ENCODE measurements at places on chromosomes 12 and 14. TPM values are rescaled to one million over a fixed set of nuclear protein-coding genes. Genes with fewer than 3 reads are reported as not detected.

DNA sequence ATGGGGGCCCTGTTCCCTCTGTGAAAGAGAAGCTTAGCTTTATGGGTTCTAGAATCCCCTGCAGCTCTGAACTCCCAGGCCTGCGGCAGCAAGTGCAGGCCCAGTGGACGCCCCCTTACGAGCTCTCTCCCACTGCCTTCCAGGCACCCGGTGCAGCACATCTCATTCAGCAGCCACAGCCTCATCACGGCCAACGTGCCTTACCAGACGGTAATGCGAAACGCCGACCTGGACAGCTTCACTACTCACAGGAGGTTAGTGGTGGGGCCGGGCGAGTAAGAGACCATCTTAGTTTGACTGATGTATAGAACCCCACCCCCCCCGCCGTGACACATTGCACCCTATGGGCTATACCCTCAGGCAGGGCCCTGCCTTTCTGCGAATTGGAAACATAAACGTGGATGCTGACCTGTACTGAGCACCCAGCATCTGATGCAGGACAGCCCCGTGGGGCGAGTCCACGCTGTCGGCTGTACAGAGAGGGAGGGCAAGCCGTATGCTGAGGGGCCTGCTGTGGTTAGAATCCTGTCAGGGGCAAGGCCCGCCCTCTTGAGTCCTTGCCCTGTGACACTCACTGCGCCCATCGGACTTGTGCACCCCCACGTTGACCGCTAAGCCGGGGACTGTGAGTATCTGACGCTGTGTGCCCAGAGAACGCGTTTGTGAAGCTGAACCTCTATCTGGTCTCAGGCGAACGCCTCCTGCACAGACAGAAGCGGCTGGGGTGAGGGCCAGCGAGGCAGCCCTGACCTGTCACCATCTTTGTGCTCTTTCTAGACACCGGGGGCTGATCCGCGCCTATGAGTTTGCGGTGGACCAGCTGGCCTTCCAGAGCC lies 71.7 kb downstream of the TESC start:
- H3K27me3 ChIP-seq = no peaks in the 10 kb centered on the region
- peaks cover 30% of the 10 kb centered on the region for H3K36me3 ChIP-seq
- no peak overlapping the region for H3K27ac ChIP-seq
- no peak overlapping the region for H3K4me3 ChIP-seq

GRCh38 chr14:95237121-95237957 lies 80.0 kb upstream of the DICER1 start:
- H3K27me3 ChIP-seq = no peaks in the 10 kb centered on the region
- DNase-seq = no peak

GRCh38 chr12:115823635-115824034 lies 453.9 kb downstream of the MED13L start:
- no peak overlapping the region for H3K4me3 ChIP-seq
- no peaks in the 10 kb centered on the region for H3K27me3 ChIP-seq
- no peaks in the 10 kb centered on the region for H3K36me3 ChIP-seq
- no peak for DNase-seq
- no peaks in the 10 kb centered on the region for H3K4me1 ChIP-seq

DNA sequence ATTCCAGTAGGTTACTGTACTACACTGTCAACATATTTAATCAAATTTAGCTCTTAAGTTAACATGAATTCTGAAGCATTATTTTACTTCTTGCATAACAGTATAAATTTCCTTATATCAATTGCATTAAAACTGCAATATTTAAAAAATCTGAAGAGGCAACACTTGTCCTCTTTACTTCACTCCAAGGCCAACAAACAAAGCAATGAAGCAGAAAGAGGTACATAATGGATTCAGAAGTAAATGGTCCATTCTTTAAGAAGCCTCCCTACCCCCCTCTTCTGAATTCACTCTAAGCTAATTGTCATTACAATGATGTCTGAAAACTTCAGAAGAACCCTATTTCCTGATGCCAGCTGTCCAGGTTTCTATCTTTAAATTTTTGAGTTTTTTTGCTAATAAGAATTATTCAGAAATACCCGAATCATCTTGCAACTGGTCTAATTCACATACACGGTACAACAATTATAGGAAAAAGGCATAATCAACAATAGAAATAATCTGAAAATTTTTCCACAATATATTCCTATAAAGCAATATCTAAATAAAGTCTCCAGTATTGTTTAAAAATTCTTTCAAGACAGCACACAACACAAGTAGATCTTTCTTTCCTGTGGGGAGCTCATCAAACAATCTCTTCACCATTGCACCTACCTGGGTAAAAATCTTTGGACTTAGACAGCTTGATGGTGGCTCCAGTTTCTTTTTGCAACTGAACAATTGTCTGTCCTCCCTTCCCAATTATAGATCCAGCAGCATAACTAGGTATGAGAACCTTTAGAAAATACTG lies 2.9 kb downstream of the NOVA1 start:
- no peak overlapping the region for H3K27ac ChIP-seq
- no peaks in the 10 kb centered on the region for H3K36me3 ChIP-seq
- H3K4me1 ChIP-seq = peaks cover 21% of the 10 kb centered on the region
- no peak for DNase-seq
- peaks cover 15% of the 10 kb centered on the region for H3K27me3 ChIP-seq

DNA sequence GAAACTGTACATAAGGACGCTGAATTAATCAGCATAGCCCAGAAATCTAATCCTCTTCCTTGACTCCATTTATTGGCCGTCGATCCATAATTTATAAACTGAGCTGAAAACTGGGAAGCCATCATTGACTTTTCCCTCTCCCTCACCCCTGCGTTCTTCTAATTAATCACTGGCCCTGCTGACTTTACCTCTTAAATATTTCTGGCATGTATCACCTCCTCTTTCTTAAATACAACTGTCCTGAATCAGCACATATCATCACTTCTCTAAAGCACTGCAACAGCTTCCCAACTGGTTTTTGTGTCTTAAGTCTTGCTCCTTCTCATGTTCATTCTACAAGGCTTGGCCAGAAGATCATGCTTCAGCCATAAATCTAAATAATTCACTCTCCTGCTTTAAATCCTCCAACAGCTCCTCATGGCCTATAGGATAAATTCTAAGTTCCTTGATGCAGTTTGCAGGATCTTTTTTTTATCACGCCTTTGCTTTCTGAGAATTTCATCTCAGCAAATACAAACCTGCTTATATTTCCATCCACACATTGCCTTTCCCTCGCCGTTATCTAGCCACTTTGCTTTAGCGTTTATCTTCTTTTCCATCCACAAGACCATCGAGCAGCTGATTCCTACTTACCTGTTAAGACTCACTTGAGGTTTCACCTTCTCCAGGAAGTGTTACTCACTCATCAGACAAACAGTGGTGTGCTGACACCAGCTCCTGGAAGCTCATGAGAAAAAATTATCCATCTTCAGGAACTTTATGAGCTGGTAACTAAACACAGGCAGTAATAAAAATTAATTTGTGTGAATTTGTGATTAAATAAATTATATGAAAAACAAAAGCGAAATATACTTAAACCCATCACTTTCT lies 295.6 kb upstream of the FLRT2 start:
- H3K4me3 ChIP-seq = no peak overlapping the region
- DNase-seq = no peak
- H3K27ac ChIP-seq = no peak overlapping the region
- H3K4me1 ChIP-seq = no peaks in the 10 kb centered on the region
- no peaks in the 10 kb centered on the region for H3K27me3 ChIP-seq

Gene KERA
- not detected for total RNA-seq

DNA sequence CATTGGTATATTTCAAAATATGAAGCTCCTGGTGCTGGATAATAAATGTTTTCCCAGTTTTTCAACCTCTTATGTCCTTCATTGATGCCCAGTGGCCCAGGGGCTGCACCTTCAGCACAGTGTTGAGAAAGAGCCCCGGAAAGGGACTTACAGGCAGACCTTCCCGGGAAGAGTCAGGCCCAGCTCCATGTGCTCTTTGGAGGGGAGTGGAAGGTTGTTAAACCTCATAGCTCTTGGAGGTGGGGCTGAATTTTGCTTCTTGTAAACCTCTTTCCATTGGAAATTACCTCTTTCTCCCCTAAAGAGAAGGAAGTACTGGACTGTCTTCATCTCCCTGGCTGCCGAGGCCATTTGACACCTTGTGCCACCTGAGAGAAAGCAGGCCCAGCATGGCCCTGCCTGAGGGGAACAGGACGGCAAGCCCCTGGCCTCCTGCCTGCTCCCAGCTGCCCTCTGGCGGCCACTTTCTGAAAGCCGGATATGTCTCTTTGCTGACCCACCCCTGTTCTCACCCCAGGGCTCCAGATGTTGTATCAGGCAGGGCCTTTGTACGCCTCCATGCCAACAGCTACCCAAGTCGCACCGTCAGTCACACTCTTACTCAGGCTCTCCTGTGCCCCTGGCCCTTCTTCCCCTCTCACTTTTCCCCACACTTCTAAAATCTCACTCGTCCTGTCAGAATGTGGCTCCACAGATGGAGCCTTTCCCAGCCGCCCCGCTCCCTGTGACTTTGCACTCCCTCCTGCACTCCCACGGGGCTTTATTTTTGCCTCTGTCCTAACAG lies 43.0 kb downstream of the EVL start:
- no peaks in the 10 kb centered on the region for H3K36me3 ChIP-seq
- peaks cover 13% of the 10 kb centered on the region for H3K4me1 ChIP-seq
- no peak overlapping the region for H3K4me3 ChIP-seq
- H3K27me3 ChIP-seq = no peaks in the 10 kb centered on the region

Gene TAS2R9
- not detected for total RNA-seq

Gene CCDC175
- not detected for total RNA-seq

GRCh38 chr14:35296545-35296944 lies 4.4 kb downstream of the PSMA6 start:
- no peaks in the 10 kb centered on the region for H3K36me3 ChIP-seq
- H3K27ac ChIP-seq = peak overlapping the region; percentile 38
- H3K4me1 ChIP-seq = peaks cover 21% of the 10 kb centered on the region
- no peak for DNase-seq
- H3K4me3 ChIP-seq = no peak overlapping the region

- H3K27me3 ChIP-seq = no peaks in the 10 kb centered on the region
- peaks cover 4% of the 10 kb centered on the region for H3K4me1 ChIP-seq
- DNase-seq = no peak
- H3K27ac ChIP-seq = no peak overlapping the region
These were observed 26.4 kb downstream of the DDHD1 start for GRCh38 chr14:53126731-53127130.

DNA sequence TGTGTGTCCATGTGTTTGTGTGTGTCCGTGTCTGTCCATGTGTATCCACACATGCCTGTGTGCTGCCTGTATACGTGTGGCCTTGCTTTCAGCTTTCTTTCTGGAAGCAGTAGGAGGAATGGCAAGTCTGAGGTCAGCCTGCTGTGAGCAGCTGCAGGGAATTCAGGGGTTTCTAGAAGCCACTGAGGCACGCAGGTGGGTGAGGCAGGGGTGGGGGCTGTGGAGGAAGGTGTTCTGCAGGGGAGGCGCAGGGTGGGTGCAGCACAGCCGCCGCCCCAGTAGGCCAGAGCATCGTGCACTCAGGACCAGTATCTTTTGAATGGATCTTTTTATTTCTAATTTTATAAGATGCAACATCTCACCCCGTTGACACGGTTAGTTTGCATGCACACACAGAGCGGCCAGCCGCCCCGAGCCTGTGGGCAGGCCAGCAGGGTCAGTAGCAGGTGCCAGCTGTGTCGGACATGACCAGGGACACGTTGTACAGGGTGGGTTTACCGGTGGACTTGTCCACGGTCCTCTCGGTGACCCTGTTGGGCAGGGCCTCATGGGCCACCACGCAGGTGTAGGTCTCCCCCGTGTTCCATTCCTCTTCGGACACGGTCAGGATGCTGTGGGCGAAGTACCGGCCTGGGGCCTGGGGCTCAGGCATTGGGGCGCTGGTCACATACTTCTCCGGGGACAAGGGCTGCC lies 327.7 kb downstream of the TMEM121 start:
- DNase-seq = no peak
- no peak overlapping the region for H3K4me3 ChIP-seq
- no peak overlapping the region for H3K27ac ChIP-seq
- H3K4me1 ChIP-seq = no peaks in the 10 kb centered on the region
- no peaks in the 10 kb centered on the region for H3K36me3 ChIP-seq

Gene CRACR2A
- not detected for total RNA-seq

DNA sequence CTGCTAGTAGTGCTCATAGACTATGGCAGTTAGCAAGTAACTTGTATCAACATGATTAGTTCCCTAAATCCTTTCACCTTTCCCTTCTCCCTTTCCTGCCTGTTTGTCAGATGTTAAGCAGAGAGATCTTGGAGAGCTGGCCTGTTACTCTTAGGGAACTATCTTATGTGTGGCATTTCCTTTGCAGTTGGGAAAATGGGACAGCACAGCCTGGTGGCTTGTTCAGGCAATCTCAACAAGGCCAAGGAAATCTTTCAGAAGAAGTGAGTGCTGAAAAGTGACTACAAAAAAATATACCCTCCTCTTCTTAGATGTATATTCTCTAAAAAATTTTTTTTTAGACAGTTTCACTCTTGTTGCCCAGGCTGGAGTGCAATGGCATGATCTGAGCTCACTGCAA lies 7.4 kb downstream of the PARP2 start:
- H3K27me3 ChIP-seq = no peaks in the 10 kb centered on the region
- H3K4me1 ChIP-seq = no peaks in the 10 kb centered on the region
- no peak overlapping the region for H3K4me3 ChIP-seq

Gene GPX2
- total RNA-seq = 0.33 TPM

Gene LRP1-AS
- not detected for total RNA-seq

DNA sequence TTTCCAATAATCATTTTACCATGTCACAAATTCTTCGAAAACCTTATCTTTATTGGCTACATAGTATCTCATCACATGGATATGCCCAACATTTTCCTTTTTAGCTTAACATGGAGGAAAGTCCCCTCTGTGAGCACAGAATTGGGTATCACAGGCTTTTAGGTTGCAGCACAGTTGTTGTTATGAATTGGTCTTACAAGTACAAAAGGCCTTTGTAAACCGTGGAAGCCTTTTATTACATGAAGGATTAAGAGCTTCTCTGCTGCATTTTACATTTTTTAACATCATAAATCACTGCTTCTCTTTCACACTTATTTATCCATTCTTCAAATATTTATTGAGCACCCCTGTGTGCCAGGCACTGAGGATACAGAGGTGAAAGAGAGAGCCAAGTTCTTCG lies 26.2 kb downstream of the UBE3B start:
- no peak overlapping the region for H3K4me3 ChIP-seq
- H3K27ac ChIP-seq = no peak overlapping the region
- no peak for DNase-seq
- no peaks in the 10 kb centered on the region for H3K27me3 ChIP-seq

Gene LRRC10
- total RNA-seq = not detected

DNA sequence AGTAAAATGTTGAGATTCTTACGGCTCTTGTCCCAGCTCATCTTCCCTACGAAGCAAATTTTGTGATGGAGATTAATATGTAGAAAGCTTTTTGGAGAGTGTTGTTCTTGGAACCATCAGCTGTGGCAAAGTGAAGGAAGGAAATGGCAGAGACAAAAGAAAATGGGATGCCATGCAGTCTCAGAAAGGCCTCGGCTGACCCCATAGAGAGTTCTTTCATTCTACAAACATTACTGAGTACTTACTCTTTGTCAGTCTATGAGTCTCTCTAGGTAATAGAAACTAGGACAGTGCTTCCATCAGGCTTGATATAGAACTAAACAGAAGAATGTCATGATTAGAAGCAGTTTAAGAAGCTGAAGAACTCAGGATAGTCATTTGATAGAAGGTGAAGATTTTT lies 134.1 kb downstream of the PLEKHA5 start:
- H3K4me1 ChIP-seq = peaks cover 11% of the 10 kb centered on the region
- no peak overlapping the region for H3K27ac ChIP-seq
- H3K4me3 ChIP-seq = no peak overlapping the region
- no peaks in the 10 kb centered on the region for H3K36me3 ChIP-seq
- peak; percentile 31 for DNase-seq

Gene TNFAIP2
- 5.5 TPM for total RNA-seq

Data from A673 (cell line).